Kidney (tissue), 22 donors: ENCODE measurements at places on chromosomes 6 and 20. TPM values are rescaled to one million over a fixed set of nuclear protein-coding genes. Genes with fewer than 3 reads are reported as not detected.

DNA sequence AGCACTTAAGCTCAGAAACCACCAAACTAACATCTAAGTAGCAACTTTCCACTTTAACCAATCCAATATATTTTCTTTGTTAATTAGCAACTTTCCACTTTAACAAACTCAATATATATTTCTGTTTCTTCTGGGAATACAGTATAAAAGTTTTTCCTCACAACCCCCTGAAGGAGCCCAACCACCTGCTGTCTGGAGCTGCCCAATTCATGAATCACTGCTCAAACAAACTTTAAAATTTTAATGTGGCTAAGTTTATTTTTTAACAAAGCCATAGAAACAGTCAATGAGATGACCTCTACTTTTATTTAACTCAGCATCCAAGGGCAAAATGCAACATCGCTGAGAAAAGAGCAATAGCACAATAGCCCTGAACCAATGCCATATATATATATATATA is 500.1 kb downstream of the EPM2A start:
- no peak overlapping the region for H3K27ac ChIP-seq
- no peaks in the 10 kb centered on the region for H3K27me3 ChIP-seq
- H3K36me3 ChIP-seq: no peaks in the 10 kb centered on the region
- DNase-seq: no peak
- H3K4me3 ChIP-seq: no peak overlapping the region

GRCh38 chr6:159695984-159696383 is 2.9 kb upstream of the SOD2 start:
- no peaks in the 10 kb centered on the region for H3K36me3 ChIP-seq
- no peak overlapping the region for H3K27ac ChIP-seq
- DNase-seq: no peak
- H3K27me3 ChIP-seq: no peaks in the 10 kb centered on the region

- no peaks in the 10 kb centered on the region for H3K36me3 ChIP-seq
- H3K4me1 ChIP-seq: no peaks in the 10 kb centered on the region
- DNase-seq: no peak
- no peak overlapping the region for H3K27ac ChIP-seq
Observed at GRCh38 chr6:150930841-150931240, 65.3 kb downstream of the MTHFD1L start.

GRCh38 chr20:58705208-58705926 is 12.8 kb downstream of the NPEPL1 start:
- no peak overlapping the region for H3K27ac ChIP-seq
- no peak overlapping the region for H3K4me3 ChIP-seq
- H3K27me3 ChIP-seq: no peaks in the 10 kb centered on the region
- peaks cover 9% of the 10 kb centered on the region for H3K36me3 ChIP-seq
- no peaks in the 10 kb centered on the region for H3K4me1 ChIP-seq
- no peak for DNase-seq

DNA sequence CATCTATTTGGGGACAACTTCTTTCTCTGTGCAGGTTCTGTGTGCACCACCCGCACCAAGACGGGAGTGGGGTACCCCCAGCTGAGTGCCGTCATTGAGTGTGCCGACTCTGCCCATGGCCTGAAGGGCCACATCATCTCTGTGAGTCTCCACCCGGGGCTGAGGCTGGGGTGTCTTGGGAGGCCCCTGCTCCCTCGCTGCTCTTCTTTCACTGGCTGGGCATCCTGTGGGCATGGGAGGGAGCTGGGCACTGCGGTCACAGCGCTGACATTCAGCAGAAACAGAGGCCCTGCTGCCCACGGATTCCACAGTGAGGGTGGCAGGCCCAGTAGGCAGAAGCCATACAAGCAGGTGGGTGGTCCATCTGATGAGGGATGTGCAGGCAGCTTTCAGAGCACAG is 40.4 kb downstream of the GMPR start:
- H3K36me3 ChIP-seq: peaks cover 9% of the 10 kb centered on the region
- H3K4me3 ChIP-seq: no peak overlapping the region
- DNase-seq: no peak

DNA sequence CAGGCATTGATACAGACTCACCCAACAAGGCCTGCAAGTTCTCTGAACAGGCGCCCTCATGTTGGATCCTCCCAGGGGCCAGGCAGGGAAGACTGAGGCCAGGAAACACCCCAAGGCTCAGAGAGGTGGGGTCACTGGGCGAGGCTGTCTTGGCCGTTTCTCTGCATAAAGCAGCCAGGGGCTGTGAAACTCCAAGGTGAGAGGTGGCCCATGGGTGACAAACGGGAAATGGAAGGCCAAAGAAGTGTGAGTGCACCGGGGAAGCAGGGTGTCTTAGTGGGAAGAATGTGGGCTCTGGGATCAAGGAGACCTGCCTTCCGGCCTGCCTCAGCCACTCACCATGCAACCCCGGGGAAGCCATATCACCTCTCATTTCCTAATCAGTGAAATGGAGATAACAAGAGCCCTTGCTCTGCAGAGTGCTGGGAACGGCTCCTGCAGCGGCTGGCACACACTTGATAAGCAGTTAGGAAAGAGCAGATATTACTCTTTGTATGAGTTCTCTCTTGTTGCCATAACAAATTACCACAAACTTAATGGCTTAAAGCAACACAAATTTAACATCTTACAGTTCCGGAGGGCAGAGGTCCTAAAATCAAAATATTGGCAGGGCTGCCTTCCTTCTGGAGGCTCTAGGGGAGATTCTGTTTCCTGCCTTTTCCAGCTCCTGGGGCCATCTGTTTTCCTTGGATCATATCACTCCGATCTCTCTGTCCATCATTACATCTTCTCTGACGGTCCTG is 168.6 kb downstream of the NFATC2 start:
- H3K4me1 ChIP-seq: no peaks in the 10 kb centered on the region
- no peaks in the 10 kb centered on the region for H3K27me3 ChIP-seq
- H3K4me3 ChIP-seq: no peak overlapping the region
- H3K27ac ChIP-seq: no peak overlapping the region

- DNase-seq: no peak
- no peaks in the 10 kb centered on the region for H3K27me3 ChIP-seq
- no peaks in the 10 kb centered on the region for H3K4me1 ChIP-seq
- no peak overlapping the region for H3K4me3 ChIP-seq
- no peaks in the 10 kb centered on the region for H3K36me3 ChIP-seq
Observed at GRCh38 chr6:32226434-32226833, 2.6 kb upstream of the NOTCH4 start.

GRCh38 chr6:128319946-128320345 is 200.5 kb downstream of the PTPRK start:
- no peaks in the 10 kb centered on the region for H3K4me1 ChIP-seq
- no peaks in the 10 kb centered on the region for H3K36me3 ChIP-seq
- H3K27ac ChIP-seq: no peak overlapping the region
- no peak overlapping the region for H3K4me3 ChIP-seq

GRCh38 chr6:64672131-64672530 is 1034.9 kb downstream of the EYS start:
- no peak for DNase-seq
- H3K36me3 ChIP-seq: no peaks in the 10 kb centered on the region
- H3K4me1 ChIP-seq: no peaks in the 10 kb centered on the region
- H3K4me3 ChIP-seq: no peak overlapping the region
- H3K27ac ChIP-seq: no peak overlapping the region

TM9SF4 gene
- 52.0 TPM for total RNA-seq

ZC3H12D gene
- 3.7 TPM for total RNA-seq

MICB gene
- total RNA-seq: 5.7 TPM

SOX18 gene
- 56.7 TPM for total RNA-seq

EMILIN3 gene
- total RNA-seq: 0.50 TPM
